SW480 (cell line): ENCODE measurements at places on chromosomes 6 and 20.

DNA sequence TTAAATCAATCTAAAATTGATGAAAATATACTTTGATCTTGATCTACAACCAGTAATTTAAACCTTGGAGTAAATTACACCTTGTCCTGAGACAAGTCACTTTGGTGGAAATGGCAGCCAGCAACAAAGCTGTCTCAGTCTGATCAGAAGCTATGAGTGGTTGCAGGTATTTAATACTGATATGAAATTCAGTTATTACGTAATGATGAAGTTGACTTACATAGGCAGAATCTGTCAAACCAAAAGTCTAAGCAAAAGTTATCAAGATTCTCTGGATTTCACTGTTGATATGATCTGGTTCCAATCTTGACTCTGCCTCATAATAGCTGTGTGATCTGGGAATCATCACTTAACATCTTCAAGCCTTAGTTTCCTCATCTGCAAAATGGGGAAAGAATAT lies 27.6 kb upstream of the GSTA5 start:
- DNase-seq: no peak

- DNase-seq: peak; percentile 9
These were observed at the start of gene HLA-DOB for GRCh38 chr6:32816746-32817204. Gene HLA-DOB, minus strand, starts transcription at chr6:32817002. Its CDS starts 51 bp downstream, at chr6:32816951.

DNA sequence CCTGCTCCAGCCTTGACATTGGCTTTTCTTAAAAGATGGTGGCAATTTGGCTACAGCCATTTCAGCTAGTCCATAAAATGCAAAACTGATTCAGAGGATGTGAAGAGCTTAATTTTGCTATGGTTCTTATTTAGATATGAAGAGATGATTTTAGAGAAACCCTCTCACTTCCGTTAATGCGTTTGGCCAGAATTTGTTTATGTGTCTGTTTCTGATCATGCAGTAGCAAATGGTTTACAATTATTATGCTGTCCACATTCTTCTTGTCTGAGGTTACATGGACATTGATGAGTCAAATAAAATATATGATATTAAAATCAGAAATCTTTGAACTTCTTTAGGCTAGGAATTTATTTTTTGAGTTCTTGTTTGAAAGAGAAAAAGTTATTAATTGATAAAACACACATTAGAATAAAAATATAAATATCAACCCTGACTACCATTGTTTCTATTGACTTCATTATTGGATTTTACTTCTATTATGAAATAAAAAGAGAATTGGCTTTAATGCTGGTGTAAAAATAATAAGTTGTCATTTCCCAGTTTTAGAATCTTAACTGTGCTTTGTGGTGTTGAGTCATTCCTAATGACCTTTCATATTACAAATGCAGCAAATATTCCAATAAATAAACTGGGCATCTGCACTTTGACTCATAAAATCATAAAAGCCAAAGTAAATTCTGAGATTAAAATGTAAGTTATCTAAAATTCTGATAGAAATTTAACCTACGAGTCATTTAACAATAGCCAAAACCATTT lies 1286.0 kb upstream of the GJE1 start:
- no peak for DNase-seq

DNA sequence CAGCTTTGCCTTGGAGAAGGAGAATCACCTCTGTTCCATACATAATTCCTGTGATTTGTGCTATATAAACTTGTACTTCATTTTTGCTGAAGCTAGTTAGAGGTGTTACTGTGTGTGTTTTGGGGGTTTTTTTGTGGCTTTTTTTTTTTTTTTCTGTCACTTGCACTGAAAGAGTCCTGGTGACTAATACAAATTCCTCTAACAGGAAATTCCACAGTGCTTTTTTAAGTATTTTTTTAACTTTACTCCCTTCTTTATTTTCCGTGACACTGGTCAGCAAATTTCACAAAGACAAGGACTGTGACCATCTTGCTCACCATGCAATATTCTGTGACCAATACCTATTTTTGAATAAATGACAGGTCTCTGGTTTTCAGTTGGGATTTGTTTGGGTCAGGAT lies 110.5 kb downstream of the ISM1 start:
- no peak for DNase-seq

DNA sequence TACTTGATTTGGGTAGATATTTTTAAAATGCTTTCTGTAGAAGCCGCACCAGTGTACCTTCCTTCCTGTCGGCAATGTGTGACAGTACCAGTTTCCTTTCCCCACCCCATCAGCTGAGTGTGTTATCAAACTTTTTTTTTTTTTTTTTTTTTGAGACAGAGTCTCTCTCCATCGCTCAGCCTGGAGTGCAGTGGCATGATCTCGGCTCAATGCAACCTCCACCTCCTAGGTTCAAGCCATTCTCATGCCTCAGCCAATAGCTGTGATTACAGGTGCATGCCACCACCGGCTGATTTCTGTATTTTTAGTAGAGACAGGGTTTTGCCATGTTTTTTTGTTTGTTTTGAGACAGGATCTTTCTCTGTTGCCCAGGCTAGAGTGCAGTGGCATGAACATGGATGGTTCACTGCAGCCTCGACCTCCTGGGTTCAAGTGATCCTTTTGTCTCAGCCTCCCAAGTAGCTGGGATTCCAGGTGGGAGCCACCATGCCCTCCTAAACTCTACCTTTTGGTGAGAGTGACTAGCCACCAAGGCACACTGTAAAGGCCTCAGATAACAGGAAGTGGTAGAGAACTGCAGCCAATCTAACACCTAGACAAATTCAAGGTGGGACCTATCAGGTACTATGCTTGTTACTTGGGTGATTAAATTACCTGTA lies 26.5 kb upstream of the ZBTB22 start:
- no peak for DNase-seq

GRCh38 chr6:147077251-147077650 lies 127.0 kb upstream of the STXBP5 start:
- no peak for DNase-seq

GRCh38 chr6:85594197-85594930 lies 706 bp upstream of the SNX14 start:
- peak; percentile 50 for DNase-seq

DNA sequence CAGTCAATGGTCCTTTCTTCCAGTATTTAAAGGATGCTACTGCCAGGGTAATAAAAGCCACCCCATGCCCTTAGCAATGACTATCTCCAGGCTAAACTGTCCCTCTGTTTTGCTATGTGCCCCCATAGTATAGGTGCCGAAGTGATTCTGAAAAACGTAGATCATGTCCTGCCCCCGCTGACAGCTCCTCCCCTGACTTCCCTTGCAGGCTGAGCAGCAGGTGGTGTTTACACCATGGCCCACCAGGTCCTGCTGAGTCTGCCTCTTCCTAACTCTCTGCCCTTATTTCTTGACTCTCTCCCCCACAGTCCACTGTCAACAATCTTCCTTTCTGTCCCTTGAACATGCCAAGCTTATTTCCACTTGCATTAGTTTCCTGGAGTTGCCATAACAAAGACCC lies 352.5 kb upstream of the TSHZ2 start:
- no peak for DNase-seq

DNA sequence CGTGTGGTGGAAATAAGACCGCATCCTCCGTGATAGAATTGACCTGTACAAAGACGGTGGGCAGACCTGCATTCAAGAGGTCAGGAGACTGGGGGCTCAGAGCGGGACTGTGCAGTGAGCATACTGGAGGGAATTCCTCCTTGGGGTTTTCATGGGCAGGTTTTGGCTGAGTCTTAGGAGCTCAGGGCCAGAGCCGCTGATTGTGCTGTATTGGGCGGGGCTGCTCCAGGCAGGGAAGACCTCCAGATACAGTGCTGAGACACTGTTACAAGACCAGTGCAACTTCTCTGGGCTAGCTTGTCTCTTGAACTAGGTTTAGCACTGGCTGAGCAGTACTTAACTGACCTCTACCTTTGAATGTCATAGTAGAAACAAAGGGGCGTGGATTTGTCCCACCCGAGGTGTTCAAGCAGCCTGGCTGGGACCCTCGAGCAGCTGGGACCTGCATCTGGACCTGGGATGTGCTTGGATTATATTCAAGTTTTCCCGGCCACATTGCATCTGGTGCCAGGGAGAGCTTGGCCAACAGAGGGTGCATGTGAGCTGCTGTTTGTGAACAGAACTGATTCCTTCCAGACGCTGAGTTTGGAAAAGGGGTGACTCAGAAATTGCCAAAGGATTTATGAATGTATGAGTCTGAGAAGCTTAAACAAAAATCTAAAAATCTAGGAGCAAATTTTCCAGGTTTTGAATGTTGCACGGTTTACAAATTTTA lies 33.4 kb upstream of the SLC22A1 start:
- no peak for DNase-seq

DNA sequence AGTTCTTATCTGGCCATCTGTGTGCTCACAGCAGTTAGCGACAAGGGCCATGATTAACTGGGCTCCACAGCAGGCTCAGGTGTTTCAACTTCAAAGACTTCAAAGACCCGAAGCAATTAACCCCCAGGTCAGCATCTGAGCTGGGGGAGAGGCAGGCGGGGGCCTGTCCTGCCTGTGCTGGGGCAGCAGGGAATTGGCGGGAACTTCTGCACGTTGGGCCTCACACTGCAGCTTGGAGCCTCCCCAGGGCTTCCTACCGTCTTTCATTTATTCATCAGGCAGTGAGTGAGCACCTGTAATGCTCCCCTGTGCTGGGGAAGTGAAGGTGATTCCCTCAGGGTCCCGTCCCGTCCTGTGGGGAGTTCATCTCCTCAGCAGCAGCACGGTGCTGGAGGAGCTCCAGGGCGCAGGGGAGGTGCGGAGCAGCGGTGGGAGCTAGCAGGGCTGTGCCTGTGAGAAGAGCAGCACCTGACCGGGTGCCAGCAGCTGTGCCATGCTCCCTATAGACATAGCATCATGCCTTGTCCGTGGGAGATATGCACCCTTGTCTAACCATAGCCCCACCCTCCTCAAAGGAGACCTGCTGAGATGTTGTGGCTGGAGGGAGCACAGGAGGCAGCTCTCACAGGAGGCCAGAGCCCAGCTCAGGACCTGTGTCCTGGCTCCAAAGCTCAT lies 51.8 kb upstream of the FRMD1 start:
- peak; percentile 48 for DNase-seq

GRCh38 chr6:70396163-70396562 lies 17.1 kb upstream of the FAM135A start:
- no peak for DNase-seq

- DNase-seq: no peak
These were observed 4.5 kb upstream of the EBF4 start for GRCh38 chr20:2688041-2688591.

- no peak for DNase-seq
These were observed 334.0 kb downstream of the THBS2 start for GRCh38 chr6:168919470-168920179.

GRCh38 chr6:169975701-169976100 lies 224.3 kb downstream of the ERMARD start:
- DNase-seq: no peak

DNA sequence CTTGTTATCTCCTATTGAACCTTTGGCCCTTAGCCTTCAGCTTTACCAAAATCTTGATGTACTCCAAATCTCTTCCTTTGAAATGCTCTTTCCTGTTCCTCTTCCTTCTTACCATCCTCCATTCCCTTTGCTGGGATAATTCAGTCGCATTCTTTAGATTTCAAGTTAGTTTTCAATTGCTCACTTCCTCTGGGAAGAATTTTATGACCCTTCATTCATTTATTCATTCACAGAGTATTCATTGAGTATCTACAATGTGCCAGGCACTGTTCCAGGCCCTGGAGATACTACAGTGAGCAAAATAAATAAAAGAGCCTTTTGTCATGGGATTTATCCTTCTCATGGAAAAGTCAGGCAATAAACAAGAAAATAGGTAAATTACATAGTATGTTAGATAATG lies 548.2 kb upstream of the FLRT3 start:
- DNase-seq: no peak

DNA sequence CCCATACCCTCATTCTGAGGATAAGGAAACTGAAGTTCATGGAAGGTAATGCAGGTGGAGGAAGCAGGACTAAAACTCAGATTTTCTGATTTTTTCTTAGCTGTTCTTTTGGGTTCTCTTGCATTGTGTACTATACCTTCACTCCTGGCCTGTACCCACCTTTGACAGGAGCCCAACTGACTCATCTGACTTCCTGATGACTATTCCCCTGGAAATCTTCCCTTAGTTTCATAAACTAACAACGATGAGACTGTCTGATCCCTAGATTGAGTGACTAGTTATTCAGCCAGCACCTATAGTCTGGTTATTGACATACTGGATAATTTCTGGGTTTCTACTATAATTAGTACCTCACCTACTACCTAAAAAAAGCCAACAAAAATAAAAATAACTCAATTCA lies 10.1 kb downstream of the CRYBG1 start:
- DNase-seq: no peak

GRCh38 chr6:9499709-9500108 lies 915.2 kb downstream of the TFAP2A start:
- DNase-seq: no peak
